ENCODE measurements at places on chromosomes 4 and X.

DNA sequence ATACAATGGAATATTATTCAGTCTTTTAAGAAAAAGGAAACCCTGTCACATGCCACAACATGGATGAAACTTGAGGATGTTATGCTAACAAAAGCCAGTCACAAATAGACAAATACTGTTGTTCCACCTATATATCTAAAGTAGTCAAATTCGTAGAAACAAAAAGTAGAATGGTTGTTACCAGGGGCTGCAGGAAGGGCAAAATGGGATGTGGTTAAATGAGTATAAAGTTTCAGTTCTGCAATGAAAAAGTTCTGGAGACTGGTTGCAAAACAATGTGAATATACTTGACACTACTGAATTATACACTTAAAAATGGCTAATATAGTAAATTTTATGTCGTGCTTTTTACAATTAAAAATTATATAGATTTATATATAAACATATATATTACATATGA lies 12.2 kb downstream of the SPOCK3 start:
- H3K4me1 ChIP-seq = no peaks in the 10 kb centered on the region
- no peak for DNase-seq
- no peaks in the 10 kb centered on the region for H3K36me3 ChIP-seq

GRCh38 chr4:93466446-93466845 lies 362.1 kb upstream of the ATOH1 start:
- H3K27ac ChIP-seq = no peak overlapping the region
- no peaks in the 10 kb centered on the region for H3K4me1 ChIP-seq
- no peaks in the 10 kb centered on the region for H3K36me3 ChIP-seq
- DNase-seq = no peak
- H3K4me3 ChIP-seq = no peak overlapping the region

DNA sequence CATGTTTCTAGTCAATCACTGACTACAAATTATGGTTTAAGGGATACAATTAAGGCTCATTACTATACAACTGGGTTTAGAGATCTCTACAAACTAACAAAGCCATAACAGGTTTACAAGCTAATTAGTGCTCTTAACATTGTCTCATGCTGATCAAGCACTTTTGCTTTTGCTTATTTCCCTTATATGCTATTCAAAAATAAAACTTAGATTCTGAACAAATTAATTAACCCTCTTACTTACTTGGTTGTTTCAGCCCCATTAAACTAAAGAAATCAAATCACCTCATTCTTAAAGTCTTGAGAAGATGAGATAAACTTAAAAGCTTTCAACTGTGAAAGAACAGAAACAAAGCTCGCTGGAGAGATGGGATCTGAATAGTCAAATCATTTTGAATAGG lies 2024.5 kb upstream of the ADGRL3 start:
- no peak for DNase-seq
- no peaks in the 10 kb centered on the region for H3K4me1 ChIP-seq
- no peak overlapping the region for H3K4me3 ChIP-seq
- no peaks in the 10 kb centered on the region for H3K36me3 ChIP-seq
- no peaks in the 10 kb centered on the region for H3K27me3 ChIP-seq
- H3K27ac ChIP-seq = no peak overlapping the region

GRCh38 chrX:9700555-9700954 lies 65.1 kb downstream of the GPR143 start:
- no peak for DNase-seq
- no peaks in the 10 kb centered on the region for H3K27me3 ChIP-seq
- H3K4me1 ChIP-seq = no peaks in the 10 kb centered on the region
- H3K36me3 ChIP-seq = peaks cover 77% of the 10 kb centered on the region
- H3K4me3 ChIP-seq = no peak overlapping the region

DNA sequence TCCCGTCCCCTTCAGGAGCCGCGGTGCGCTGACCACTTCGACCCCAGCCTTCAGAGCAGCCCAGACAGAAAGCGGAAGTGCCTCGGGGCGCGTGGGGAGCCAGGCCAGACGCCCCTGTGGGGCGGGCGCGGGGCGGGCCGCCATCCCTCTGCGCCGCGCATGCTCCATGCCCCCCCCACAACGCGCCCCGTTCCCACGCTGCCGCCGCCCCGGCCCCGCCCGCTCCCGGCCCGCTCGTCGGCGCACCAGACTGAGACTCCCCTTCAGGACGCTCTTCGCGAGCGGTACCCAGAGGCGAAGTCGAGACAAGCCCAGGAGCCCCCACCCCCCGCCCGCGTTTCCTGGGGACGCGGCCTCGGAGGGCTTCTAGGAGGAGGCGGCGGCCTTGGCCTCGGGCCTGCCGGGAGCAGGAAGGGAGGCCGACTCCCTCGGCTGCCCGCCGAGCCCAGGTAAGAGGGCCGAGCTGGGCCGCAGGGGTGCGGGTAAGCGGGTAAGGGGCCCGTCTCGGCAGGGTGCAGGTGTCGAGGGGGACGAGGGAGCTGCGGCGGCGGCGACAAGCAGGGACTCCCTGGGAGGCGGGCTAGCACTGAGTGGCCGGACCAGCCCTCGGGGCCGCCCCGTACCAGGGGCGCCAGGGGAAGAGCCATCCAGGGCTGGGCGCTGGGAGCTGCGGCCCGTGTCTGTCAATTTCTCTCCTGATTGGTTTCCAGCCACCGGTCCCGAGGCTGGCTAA lies at the start of gene ZFP92:
TSS of gene ZFP92 (plus strand) at position 218 of the 733 bp plus-strand sequence. CDS start 6,851 bp downstream, outside the sequence.
- peak within 1 kb of the TSS; percentile 73 for H3K4me3 ChIP-seq
- no peaks in the 10 kb centered on the region for H3K27me3 ChIP-seq
- H3K36me3 ChIP-seq = no peaks in the 10 kb centered on the region
- H3K4me1 ChIP-seq = peaks cover 3% of the 10 kb centered on the region

GRCh38 chr4:39698424-39699009 lies 581 bp downstream of the UBE2K start:
- DNase-seq = no peak
- peak overlapping the region; percentile 100 for H3K27ac ChIP-seq
- no peaks in the 10 kb centered on the region for H3K27me3 ChIP-seq
- H3K36me3 ChIP-seq = peaks cover 11% of the 10 kb centered on the region
- peak overlapping the region; percentile 98 for H3K4me3 ChIP-seq
- H3K4me1 ChIP-seq = peaks cover 48% of the 10 kb centered on the region

DNA sequence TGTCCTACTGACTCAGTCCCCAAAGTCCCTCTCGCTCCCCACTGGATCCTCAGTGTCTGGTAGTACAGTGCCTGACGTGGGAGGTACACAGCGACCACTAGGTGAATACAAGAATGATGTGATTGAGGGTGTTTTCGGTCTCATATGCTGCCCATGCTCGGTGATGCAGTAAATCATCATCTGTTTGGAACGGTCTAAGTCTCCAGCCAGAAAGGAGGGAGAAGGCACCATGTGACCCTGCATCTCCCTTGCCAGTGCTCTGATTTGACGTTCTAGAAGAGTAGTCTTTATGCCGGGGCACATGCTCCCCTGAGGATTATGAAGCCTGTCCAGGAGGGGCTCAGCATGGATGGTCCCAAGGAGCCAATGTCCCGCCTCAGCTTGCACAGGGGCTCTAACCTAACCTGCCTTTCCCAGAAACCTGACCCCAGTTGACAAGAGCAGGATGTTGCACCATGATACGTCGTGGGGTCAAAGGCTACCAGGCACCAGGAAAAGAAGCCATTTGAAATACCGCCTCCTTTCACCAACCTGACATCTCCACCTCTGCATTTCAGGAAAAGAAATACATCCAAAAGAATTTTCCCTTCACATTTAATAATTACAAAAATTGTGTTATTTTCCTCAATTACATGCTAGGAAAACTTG lies 13.8 kb upstream of the PLXNB3 start:
- no peak for DNase-seq
- H3K4me3 ChIP-seq = no peak overlapping the region
- H3K27ac ChIP-seq = no peak overlapping the region
- H3K36me3 ChIP-seq = no peaks in the 10 kb centered on the region

DNA sequence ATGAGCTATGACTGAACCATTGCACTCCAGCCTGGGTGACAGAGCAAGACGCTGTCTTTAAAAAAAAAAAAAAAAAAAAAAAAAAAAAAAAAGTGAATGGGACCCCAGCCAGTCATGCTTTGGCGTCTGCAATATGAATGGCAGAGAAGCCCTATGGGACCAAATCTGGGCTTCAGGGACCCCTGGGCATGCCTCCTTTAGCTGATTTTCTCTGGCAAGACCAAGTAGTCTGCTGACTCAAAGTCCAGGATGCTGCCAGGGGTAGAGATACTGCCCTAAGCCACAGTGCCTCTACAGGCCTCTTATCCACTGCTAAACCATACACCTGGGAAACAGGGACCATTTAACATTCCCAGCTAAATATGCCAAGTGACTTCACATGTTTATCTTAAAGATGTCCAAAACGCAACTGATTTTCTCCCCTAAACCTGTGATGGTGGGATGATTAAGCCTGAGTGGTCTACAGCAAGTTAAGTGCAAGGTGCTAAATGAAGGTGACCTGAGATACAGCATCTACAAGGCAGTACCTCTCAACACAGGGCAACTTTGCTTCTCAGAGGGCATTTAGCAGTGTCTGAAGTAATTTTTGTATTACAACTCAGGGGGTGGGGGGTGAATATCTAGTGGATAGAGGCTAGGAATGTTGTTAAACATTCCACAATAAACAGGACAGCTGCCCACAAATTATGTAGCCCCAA lies 5.8 kb downstream of the RPS4X start:
- H3K27ac ChIP-seq = no peak overlapping the region
- H3K27me3 ChIP-seq = no peaks in the 10 kb centered on the region
- no peak overlapping the region for H3K4me3 ChIP-seq

- H3K36me3 ChIP-seq = no peaks in the 10 kb centered on the region
- no peak overlapping the region for H3K27ac ChIP-seq
- H3K4me3 ChIP-seq = no peak overlapping the region
- peaks cover 18% of the 10 kb centered on the region for H3K27me3 ChIP-seq
- no peak for DNase-seq
- H3K4me1 ChIP-seq = no peaks in the 10 kb centered on the region
These were observed 69.9 kb downstream of the USP38 start for GRCh38 chr4:143254491-143255226.

- DNase-seq = no peak
- H3K4me1 ChIP-seq = no peaks in the 10 kb centered on the region
- H3K27ac ChIP-seq = no peak overlapping the region
- H3K4me3 ChIP-seq = no peak overlapping the region
These were observed 288.4 kb downstream of the CRLF2 start for GRCh38 chrX:924017-924416.

DNA sequence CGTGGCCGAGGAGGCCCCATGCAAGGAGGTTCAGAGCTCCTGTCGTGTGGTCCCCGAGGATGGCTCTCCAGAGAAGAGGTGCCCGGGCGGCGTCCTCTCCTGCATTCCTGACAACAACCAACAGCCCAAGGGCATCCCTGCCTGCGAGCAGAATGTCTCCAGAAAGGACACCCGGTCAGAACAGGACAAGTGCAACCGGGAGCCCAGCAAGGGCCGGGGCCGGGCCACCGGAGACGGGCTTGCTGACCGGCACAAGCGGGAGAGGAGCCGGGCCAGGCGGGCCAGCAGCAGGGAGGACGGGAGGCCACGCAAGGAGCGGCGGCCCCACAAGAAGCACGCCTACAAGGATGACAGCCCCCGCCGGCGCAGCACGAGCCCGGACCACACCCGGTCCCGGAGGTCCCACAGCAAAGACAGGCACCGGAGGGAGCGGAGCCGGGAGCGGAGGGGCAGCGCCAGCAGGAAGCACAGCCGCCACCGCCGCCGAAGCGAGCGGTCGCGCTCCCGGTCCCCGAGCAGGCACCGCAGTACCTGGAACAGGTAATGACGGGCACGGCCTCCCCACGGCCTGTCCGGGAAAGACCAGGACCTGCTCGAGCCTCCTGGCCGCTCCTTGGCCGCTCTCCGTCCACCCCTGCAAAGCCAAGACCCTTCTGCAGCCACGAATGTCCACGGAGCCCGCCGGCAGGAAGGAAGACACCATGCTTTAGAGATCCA lies 9.8 kb downstream of the AKAP17A start:
- H3K4me3 ChIP-seq = no peak overlapping the region
- H3K4me1 ChIP-seq = peaks cover 4% of the 10 kb centered on the region
- no peaks in the 10 kb centered on the region for H3K27me3 ChIP-seq
- no peak overlapping the region for H3K27ac ChIP-seq
- DNase-seq = no peak
- peaks cover 4% of the 10 kb centered on the region for H3K36me3 ChIP-seq

- no peak for DNase-seq
- peaks cover 34% of the 10 kb centered on the region for H3K27me3 ChIP-seq
- no peak within 1 kb of the TSS for H3K4me3 ChIP-seq
- H3K36me3 ChIP-seq = no peaks in the 10 kb centered on the region
These were observed at the start of gene CPZ for GRCh38 chr4:8592366-8593263. Gene CPZ, plus strand, starts transcription at chr4:8592765. Its CDS starts 69 bp downstream, at chr4:8592834.
